ENCODE measurements at places on chromosomes 4 and X. TPM values are rescaled to one million over a fixed set of nuclear protein-coding genes. Genes with fewer than 3 reads are reported as not detected.

- no peaks in the 10 kb centered on the region for H3K4me1 ChIP-seq
- H3K27me3 ChIP-seq: no peaks in the 10 kb centered on the region
- H3K36me3 ChIP-seq: no peaks in the 10 kb centered on the region
- H3K27ac ChIP-seq: no peak overlapping the region
- H3K4me3 ChIP-seq: no peak overlapping the region
- no peak for DNase-seq
Measured at GRCh38 chr4:97911236-97911906, 231.9 kb downstream of the STPG2 start.

SNX12 gene
- polyA plus RNA-seq: 46.9 TPM

- H3K27me3 ChIP-seq: no peaks in the 10 kb centered on the region
- no peak overlapping the region for H3K27ac ChIP-seq
- no peak overlapping the region for H3K4me3 ChIP-seq
- H3K36me3 ChIP-seq: no peaks in the 10 kb centered on the region
- no peak for DNase-seq
Measured at GRCh38 chr4:10253765-10254164, 137.2 kb upstream of the WDR1 start.

GRCh38 chr4:172011196-172011595 is 198.0 kb downstream of the GALNTL6 start:
- no peaks in the 10 kb centered on the region for H3K27me3 ChIP-seq
- H3K36me3 ChIP-seq: no peaks in the 10 kb centered on the region
- H3K4me3 ChIP-seq: no peak overlapping the region
- H3K4me1 ChIP-seq: no peaks in the 10 kb centered on the region

DCAF12L2 gene
- polyA plus RNA-seq: 0.13 TPM

DNA sequence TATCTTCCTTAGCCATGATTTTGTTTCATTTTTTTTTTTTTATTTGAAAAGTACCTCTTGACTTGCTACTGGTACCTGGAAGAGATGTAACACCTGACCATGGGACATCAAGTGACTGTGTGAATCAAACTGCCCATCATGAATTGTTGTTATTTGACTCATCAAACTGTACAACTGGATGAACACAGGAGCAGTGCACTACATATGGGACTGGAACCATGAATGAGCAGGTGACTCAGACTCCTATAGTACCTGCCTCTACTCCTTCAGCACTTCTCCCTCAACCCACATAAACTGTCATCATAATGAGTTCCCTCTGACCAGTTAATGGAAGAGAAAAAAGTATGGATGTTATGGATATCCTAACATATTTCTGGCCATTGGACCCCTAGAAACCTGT is 15.9 kb upstream of the UBE2D3 start:
- no peak for DNase-seq
- H3K27ac ChIP-seq: no peak overlapping the region
- peaks cover 3% of the 10 kb centered on the region for H3K36me3 ChIP-seq
- no peak overlapping the region for H3K4me3 ChIP-seq
- H3K27me3 ChIP-seq: no peaks in the 10 kb centered on the region

DNA sequence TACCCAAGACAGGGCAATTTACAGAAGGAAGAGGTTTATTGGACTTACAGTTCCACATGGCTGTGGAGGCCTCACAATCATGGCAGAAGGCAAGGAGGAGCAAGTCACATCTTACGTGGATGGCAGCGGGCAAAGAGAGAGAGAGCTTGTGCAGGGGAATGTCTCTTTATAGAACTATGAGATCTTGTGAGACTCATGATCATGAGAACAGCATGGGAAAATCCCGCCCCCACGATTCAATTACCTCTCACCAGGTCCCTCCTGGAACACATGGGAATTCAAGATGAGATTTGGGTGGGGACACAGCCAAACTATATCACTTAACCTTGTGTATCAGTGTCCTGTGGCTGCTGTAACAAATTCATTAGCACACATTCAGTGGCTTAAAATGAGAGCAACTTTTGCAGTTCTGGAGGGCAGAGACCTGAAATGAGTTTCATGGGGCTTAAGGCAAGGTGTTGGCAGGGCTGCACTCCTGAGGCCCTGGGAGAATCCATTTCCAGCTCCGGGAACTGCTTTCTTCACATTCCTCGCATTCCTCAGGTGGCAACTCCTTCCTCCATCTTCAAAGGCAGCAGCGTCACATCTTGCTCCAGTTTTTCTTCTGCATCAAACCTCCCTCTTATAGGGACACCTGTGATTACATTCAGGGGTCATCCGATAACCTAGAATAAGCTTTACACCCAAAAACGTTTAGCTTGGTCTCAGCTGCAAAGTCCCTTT is 22.3 kb upstream of the NSG1 start:
- no peak overlapping the region for H3K27ac ChIP-seq
- no peak overlapping the region for H3K4me3 ChIP-seq
- H3K36me3 ChIP-seq: no peaks in the 10 kb centered on the region
- peaks cover 20% of the 10 kb centered on the region for H3K27me3 ChIP-seq
- no peaks in the 10 kb centered on the region for H3K4me1 ChIP-seq

DNA sequence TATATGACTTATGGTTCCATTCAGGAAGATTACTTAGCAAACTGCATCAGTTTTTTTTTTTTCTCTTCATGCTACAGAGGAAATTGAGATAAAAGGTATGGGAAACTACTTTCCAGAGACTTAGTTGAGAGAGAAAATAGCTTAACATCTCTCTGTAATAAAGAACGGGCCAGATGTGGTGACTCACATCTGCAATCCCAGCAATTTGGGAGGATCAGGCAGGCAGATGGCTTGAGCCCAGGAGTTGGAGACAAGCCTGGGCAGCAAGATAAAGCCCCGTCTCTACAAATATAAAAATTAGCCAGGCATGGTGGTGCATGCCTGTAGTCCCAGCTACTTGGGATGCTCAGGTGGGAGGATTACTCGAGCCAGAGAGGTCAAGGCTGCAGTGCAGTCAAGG is 271.2 kb upstream of the TENM3 start:
- H3K4me3 ChIP-seq: no peak overlapping the region
- H3K27me3 ChIP-seq: no peaks in the 10 kb centered on the region
- H3K4me1 ChIP-seq: no peaks in the 10 kb centered on the region
- no peak overlapping the region for H3K27ac ChIP-seq
- DNase-seq: no peak
- H3K36me3 ChIP-seq: no peaks in the 10 kb centered on the region

- H3K36me3 ChIP-seq: no peaks in the 10 kb centered on the region
- no peak for DNase-seq
- H3K4me1 ChIP-seq: no peaks in the 10 kb centered on the region
- no peaks in the 10 kb centered on the region for H3K27me3 ChIP-seq
Measured at GRCh38 chr4:94714365-94715160, 43.2 kb upstream of the BMPR1B start.

- no peak overlapping the region for H3K27ac ChIP-seq
- H3K4me1 ChIP-seq: no peaks in the 10 kb centered on the region
- DNase-seq: no peak
- H3K4me3 ChIP-seq: no peak overlapping the region
- no peaks in the 10 kb centered on the region for H3K27me3 ChIP-seq
Measured at GRCh38 chr4:120085705-120086104, 19.1 kb upstream of the MAD2L1 start.

DNA sequence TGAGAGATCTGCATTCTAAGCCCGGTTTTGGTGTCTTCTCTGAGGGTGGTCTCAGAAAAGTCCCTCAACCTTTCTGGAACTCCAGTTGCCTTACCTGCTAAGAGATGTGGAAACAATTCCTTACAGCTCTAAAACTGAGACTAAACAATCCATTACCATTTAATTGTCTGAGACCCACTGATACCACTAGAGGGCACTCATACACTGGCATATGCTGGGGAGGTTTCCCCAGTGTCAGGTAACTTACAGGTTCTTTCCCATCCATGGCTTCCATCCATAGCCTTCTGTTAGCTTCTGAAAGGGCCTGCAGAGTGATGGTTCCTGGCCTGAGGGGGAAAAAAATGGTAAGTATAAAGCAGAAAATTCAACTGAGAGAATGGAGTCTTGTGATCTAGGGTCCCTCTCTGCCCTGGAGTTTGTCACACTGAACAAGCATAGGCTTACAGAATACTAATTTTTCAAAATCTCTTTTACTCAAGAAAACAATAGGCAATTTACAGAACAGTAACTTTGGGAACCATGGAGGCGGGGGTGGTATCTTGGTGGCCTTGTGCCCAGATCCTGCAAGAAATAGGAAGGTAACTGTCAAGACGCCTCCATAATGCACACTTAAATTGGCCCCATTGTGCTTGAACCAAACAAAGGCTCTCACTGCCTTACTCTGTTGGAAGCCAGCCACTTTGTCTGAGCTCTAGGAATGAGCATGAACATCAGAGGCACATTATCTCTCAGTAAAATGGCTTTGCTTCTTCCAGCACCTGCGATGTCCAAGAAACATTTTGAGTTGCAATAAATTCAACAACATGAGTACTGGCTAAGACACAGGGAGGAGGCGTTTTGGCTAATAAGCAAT is 236.1 kb downstream of the OPHN1 start:
- H3K27ac ChIP-seq: no peak overlapping the region
- H3K4me1 ChIP-seq: no peaks in the 10 kb centered on the region

NCAPG gene
- 0.30 TPM for polyA plus RNA-seq

DNA sequence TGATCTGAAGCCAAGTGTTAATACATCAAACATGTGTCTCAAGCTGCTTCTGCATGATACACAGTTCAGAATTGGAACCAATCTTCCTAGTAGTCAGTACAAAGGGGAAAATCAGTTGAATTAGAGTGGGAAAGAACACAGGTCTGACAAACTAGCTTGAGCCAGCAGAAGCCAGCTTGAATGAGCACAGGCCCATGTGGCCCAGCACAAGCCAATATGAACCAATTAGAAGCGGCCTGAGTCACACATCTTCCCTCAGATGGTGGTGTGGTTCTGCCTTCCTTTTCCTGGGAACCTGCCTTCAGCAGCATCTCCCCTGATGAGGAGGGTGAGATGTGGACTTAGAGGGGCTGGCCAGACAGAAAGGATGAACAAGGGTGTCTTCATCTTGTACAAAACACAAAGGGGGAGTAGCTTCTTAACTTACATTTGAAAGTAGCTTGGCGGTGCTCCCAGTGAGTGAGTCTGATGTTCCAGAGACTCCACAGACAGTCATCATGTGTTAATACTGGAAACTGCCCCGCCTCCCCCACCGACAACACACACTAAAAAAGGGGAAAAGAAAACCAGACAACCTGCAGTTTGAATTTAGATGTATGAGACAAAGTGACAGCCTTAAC is 72.0 kb downstream of the FRMPD4 start:
- H3K36me3 ChIP-seq: no peaks in the 10 kb centered on the region
- H3K4me3 ChIP-seq: no peak overlapping the region
- no peaks in the 10 kb centered on the region for H3K4me1 ChIP-seq
- no peak overlapping the region for H3K27ac ChIP-seq
- peak; percentile 13 for DNase-seq

ADH7 gene
- not detected for polyA plus RNA-seq

GRCh38 chr4:158285429-158286216 is 75.3 kb downstream of the TMEM144 start:
- no peak overlapping the region for H3K4me3 ChIP-seq
- no peak for DNase-seq
- H3K27me3 ChIP-seq: no peaks in the 10 kb centered on the region
- H3K36me3 ChIP-seq: no peaks in the 10 kb centered on the region

- no peak overlapping the region for H3K4me3 ChIP-seq
- H3K36me3 ChIP-seq: no peaks in the 10 kb centered on the region
- no peak for DNase-seq
- no peaks in the 10 kb centered on the region for H3K4me1 ChIP-seq
- H3K27me3 ChIP-seq: no peaks in the 10 kb centered on the region
Measured at GRCh38 chr4:102399021-102399420, 53.7 kb upstream of the SLC39A8 start.

TEX11 gene
- not detected for polyA plus RNA-seq

GRCh38 chr4:114684462-114684861 is 85.9 kb downstream of the UGT8 start:
- no peak overlapping the region for H3K27ac ChIP-seq
- no peaks in the 10 kb centered on the region for H3K27me3 ChIP-seq
- no peak overlapping the region for H3K4me3 ChIP-seq
- no peaks in the 10 kb centered on the region for H3K36me3 ChIP-seq
- no peak for DNase-seq
- no peaks in the 10 kb centered on the region for H3K4me1 ChIP-seq

Data from psoas muscle (tissue), 8 donors.